ENCODE measurements at places on chromosomes 7 and 10.
A peak's percentile ranks its signal among the peaks of the same experiment; 100 is the strongest.

DNA sequence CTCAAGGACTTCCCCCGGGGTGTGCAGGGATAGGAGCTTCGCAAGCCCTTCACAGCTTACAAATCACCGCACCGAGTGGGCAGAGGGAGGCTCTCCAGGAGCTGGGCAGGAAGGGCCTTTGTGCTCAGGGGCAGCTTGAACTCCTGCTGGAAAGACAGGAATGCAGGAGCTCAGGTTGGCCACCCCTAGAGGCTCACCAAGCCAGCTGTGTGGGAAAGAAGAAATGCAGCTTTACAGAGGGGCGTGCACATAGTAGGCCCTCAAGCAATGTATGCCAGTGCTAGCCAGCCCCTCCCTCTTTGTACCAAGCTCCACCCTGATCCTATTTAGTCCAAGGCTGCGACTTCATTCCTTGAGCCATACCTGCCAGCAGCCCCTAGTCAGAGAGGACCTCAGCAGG, 26.1 kb downstream of the STRA8 start:
- no peak for DNase-seq

GRCh38 chr7:121187222-121187621, 141.6 kb upstream of the WNT16 start:
- no peak for DNase-seq

DNA sequence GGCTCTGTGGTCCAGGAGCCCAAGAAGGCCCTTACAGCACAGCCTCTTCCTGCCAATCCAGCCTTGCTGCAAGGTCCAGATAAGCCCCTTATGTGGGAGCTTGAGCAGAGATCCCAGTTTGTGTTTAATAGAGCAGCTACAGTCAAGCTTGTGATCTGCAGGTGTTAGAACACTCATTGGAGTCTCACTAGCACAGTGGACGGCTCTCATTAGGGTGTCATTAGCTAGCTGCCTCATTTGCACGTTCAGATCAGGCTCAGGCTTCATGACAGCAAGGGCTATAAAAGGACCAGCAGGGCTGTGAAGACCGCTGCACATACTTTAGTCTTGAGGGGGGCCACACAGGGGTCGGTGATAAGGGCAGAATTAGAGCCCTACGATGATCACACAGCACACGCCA, 443.2 kb downstream of the RPS24 start:
- no peak for DNase-seq

DNA sequence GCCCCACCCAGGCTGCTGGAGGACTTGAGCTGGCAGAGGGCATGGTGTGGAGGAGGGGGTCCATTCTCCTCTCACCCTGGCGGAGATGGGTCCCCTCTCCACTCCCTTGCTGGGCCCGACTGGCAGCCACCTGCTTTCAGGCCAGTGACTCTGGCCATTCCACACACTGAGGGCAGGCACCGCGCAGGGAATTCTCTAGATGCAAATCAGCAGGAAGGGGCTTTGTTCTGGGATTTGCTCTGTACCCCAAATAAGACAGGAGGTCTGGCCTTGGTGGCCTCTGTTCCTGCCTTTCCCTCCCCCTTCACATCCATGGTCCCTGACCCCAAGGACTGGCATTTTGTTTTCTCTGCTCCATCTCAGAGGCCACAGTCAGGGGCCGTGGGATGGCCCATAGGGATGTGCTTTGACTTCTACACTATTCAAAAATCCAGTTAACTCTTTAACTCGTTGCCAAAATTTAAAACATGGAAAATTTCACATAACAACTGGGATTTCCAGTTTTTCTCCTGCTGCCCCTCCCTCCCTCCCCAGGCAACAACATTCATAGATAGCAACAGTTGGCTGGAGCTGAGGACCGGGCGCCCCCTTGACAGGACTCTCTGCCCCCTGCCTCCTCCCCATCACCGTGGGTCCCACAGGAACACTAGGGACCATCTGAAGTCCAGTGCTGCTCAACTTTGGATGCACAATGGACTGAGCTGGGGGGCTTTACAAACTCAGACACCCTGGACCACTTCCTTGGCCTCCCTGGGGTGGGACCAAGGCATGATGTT, 33.9 kb downstream of the PPIF start:
- DNase-seq, result no peak

- DNase-seq, result no peak
Observed at GRCh38 chr7:134651991-134652390, 5.3 kb downstream of the BPGM start.

GRCh38 chr10:48489099-48489498, 115.8 kb downstream of the ARHGAP22 start:
- no peak for DNase-seq

DNA sequence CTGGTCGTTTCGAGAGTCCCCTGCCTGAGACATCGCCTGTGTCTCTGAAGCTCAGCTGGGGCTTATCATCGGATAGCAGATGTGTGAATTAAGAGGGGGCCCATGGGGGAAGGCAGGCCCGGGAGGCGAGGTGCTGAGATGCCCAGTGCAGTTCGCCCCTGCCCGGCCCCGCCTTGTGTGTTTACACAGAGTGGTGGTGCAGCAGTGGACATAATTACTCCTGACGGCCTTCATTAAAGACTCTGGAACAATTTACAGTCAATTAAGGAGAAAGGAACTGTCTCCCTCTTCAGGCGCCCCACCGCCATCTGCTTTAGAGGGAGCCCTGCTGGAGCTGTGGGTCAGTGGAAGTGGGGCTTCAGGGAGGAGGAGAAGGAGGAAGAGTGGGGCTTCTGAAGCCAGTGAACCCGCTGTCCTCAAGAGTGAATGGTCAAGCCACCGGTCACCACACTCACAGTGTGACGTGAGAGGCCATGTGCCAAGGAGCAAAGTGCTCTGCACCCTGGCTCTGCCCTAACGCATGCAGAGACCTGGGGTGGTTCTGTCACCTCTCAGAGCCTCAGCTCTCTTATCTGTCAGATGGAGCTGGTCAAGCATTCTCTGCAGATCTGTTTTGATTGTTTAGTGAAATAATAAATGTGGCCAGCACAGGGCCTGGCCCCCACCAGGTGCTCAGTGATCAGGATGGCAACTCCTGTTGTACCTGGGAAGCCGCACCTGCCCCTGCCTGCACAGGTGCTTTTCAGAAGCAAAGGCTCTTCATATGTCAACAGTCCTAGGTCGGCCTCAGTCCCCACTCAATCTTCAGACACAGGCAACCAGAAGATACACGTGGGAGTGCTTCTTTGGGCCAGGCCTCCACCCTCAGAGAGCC, 65.6 kb downstream of the CDH23 start:
- no peak for DNase-seq

- no peak for DNase-seq
Observed at GRCh38 chr7:76151932-76152331, 49.8 kb upstream of the SRRM3 start.

GRCh38 chr7:132494474-132494873, 81.8 kb downstream of the PLXNA4 start:
- no peak for DNase-seq

DNA sequence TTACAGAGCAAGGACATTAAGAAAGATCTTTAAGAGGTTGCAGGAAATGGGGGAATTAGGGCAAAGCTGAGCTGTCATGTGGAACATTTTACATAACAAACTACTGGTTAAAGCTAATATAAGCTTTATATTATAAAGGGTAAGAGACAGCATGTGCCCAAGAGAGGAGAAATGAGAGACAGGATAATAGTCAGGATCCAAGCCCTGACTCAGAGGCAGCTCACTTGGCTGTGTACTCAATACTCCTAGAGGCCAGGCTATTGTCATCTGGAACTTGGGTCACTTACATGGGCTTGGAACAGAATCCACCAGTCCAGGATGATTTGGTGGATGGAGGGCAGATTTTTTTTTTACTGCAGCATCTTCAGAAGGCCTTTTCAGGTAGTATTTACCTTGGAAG, 418.6 kb upstream of the ZMIZ1 start:
- no peak for DNase-seq

GRCh38 chr10:116170815-116171250, 102.2 kb downstream of the GFRA1 start:
- DNase-seq, result no peak

- DNase-seq, result no peak
Observed at GRCh38 chr10:62655337-62655994, 149.1 kb upstream of the ADO start.

- DNase-seq, result no peak
Observed at GRCh38 chr10:132628966-132629900, 91.6 kb downstream of the INPP5A start.

GRCh38 chr7:106598663-106599342, 62.2 kb downstream of the CCDC71L start:
- DNase-seq, result peak; percentile 91

- DNase-seq, result no peak
Observed at GRCh38 chr7:26759108-26759507, 105.3 kb downstream of the SKAP2 start.

GRCh38 chr7:39702133-39702532, 78.8 kb downstream of the RALA start:
- DNase-seq, result no peak

DNA sequence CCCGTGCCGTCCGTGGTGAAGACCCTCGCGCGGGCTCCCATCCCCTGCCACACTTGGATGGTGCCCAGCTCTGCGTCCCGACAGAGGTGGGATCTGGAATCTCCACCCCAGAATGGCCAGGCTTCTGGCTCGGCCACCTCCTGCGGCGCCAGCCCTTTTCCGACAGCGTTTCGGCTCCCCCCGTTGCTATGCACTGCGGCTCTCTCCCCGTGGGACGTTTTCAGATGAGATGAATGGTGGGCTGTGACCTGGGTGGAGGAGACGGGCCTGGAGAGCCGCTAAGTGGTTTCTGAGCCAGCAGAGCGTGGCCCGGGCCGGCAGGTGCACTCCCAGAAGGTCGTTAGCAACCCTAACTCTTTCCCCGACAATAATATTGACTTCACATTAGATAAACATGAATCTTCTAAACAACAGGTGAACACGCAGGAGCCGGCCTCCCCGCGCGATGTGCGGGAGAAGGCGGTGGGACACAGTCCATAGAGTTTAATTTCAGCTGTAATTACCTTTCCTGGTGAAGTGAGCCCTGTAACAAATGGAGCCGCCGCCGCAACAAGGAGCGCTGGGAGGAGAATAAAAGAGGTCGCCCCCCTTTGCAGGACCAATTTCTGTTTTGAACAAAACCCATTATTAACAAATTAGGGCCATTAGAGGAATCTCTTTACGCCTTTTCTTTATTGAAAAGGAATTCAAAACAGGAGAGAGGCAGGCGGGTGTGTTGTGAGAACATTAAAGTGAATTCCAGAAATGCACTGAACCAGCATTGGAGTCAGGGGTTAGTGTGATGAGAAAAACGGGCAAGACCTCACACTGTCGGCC, 294.3 kb upstream of the PFKP start:
- DNase-seq, result peak; percentile 76

DNA sequence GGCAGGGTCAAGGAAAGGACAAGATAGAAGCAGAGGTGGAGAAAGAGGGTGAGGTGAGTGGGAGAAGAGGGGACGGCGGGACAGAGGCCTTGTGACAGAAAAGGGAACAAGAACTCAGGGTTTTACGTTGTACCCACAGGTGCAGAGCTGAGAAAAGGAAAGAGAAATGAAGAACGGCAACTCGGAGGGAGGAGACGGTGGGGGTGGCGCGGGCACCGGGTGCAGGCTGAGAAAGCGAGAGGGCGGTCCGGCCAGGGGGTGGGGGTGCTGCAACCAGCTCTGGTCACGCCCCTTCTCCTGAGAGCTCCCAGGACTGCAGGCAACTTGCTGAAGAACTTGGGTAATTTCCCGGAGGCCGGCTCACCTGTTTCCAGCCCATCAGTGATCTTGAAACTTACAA, 65.3 kb downstream of the CARD11 start:
- DNase-seq, result no peak

GRCh38 chr7:830069-830468, 2.2 kb upstream of the SUN1 start:
- no peak for DNase-seq

GRCh38 chr10:96681524-96681923, 38.8 kb downstream of the PIK3AP1 start:
- DNase-seq, result no peak

GRCh38 chr7:106536079-106536478, 124.9 kb downstream of the CCDC71L start:
- no peak for DNase-seq

DNA sequence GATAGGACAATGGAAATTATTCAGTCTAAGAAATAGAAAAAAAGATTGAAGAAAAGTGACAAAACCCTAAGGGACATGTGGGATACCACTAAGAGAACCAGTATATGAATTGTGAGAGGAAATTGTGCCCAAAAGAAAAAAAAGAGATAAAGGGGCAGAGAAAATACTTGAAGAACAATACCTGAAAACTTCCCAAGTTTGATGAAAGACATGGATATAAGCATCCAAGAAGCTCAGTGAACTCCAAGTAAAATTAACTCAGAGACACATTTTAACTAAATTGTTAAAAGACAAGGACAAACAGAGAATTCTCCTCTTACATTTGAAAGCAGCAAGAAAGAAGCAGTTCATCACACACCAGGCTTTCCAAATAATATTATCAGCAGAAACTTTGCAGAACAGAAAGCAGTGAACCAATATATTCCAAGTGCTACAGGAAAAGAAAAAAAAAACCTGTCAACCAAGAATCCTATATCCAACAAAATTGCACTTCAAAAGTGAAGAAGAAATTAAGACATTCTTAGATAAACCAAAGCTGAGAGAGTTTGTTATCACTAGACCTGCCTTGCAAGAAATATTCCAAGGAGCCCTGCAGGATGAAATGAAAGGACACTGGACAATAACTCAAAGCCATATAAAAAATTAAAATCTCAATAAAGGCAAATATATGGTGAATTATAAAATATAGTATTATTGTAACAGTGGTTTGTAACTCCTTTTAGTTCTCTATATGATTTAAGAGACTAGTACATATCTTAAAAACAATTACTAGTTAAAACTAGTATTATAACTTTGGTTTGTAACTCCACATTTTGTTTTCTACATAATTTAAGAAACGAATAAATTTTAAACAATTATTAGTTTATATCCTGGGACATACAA, 470.0 kb downstream of the PTPRN2 start:
- DNase-seq, result no peak

GRCh38 chr10:77455561-77455960, 182.0 kb downstream of the KCNMA1 start:
- no peak for DNase-seq

DNA sequence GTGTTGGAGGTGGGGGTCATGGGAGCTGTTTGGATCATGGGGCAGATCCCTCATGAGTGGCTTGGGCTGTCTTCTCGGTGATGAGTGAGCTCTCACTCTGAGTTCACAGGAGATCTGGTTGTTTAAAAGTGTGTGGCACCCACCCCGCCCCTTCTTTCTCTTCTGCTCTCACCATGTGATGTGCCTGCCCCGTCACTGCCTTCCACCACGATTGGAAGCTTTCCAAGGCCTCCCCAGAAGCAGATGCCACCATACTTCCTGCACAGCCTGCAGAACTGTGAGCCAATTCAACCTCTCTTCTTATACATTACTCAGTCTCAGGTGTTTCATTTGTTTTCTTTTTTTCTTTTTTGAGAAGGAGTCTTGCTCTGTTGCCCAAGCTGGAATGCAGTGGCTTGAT, 170.0 kb downstream of the PTPN20 start:
- DNase-seq, result no peak

GRCh38 chr10:46235705-46236545, 50.9 kb upstream of the ANTXRL start:
- DNase-seq, result no peak

- peak; percentile 41 for DNase-seq
Observed at GRCh38 chr7:47485640-47486435, 96.1 kb downstream of the TNS3 start.
